ENCODE measurements at places on chromosomes 7 and 10. TPM values are rescaled to one million over a fixed set of nuclear protein-coding genes. Genes with fewer than 3 reads are reported as not detected.

DNA sequence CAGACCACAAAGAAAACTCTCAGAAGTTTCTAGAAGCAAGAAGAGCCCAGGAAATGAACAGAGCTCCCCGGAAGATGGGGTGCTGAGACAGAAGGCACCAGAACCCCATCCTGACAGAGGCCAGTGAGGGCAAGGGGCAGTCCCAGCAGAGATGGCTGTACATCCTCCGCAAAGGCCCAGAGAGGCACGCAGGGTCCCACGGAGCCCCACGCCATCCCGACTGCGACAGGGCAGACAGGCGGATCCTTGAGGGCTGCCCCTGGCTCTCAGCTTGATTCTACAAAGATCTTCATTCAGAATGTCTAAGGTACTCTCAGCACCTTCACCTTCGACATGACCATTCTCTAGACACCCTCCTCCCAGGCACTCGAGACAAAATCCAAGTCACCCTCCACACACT, 107.9 kb upstream of the DDC start:
- H3K27ac ChIP-seq = no peak overlapping the region
- DNase-seq = no peak
- H3K4me3 ChIP-seq = no peak overlapping the region
- no peaks in the 10 kb centered on the region for H3K36me3 ChIP-seq
- peaks cover 6% of the 10 kb centered on the region for H3K4me1 ChIP-seq

DNA sequence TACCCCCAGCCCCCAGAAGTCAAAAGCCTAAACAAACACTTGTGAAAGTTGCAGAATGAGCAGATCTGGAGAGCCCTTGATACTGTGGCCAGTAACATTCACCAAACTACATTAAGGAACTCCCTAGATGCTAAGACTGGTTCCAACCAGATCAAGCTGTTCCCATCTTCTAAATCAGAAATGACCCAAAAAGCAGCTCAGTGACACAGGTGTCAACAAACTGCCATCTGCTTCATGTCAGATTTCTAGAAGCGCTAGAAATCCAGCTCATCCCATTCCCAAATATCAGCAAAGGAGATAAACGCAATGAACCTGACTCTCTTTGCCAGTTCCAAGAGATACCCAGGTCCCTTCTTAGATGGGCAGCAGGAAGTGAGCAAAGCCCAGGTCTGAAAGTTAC, 90.6 kb downstream of the GFRA1 start:
- H3K27ac ChIP-seq = no peak overlapping the region
- no peak overlapping the region for H3K4me3 ChIP-seq
- no peaks in the 10 kb centered on the region for H3K4me1 ChIP-seq
- H3K27me3 ChIP-seq = no peaks in the 10 kb centered on the region
- no peak for DNase-seq

- H3K36me3 ChIP-seq = no peaks in the 10 kb centered on the region
- no peaks in the 10 kb centered on the region for H3K4me1 ChIP-seq
- no peaks in the 10 kb centered on the region for H3K27me3 ChIP-seq
- no peak overlapping the region for H3K4me3 ChIP-seq
- no peak overlapping the region for H3K27ac ChIP-seq
- DNase-seq = no peak
Observed at GRCh38 chr7:20470726-20471125, 140.0 kb downstream of the ITGB8 start.

- H3K4me3 ChIP-seq = no peak overlapping the region
- no peak overlapping the region for H3K27ac ChIP-seq
- DNase-seq = no peak
- peaks cover 3% of the 10 kb centered on the region for H3K27me3 ChIP-seq
Observed at GRCh38 chr10:133126431-133127290, 33.4 kb upstream of the KNDC1 start.

The SRRT gene
- total RNA-seq = 105 TPM

The CPED1 gene
- 23.3 TPM for total RNA-seq

The IGF2BP3 gene
- total RNA-seq = 9.6 TPM

The LAMB1 gene
- total RNA-seq = 15.5 TPM

Data from prostate gland (tissue), 2 donors.